ENCODE measurements at places on chromosomes 11 and 22. TPM values are rescaled to one million over a fixed set of nuclear protein-coding genes. Genes with fewer than 3 reads are reported as not detected.

Gene HORMAD2
- not detected for total RNA-seq

Gene E2F8
- 0.26 TPM for total RNA-seq

Gene INPP5J
- total RNA-seq = under 0.01 TPM

Gene ART1
- not detected for total RNA-seq

Gene OR51A4
- total RNA-seq = not detected

Gene SLC22A8
- total RNA-seq = not detected

All from bronchial epithelial cell (primary cell).